ENCODE measurements at places on chromosomes 5 and 9. TPM values are rescaled to one million over a fixed set of nuclear protein-coding genes. Genes with fewer than 3 reads are reported as not detected.
A peak's percentile ranks its signal among the peaks of the same experiment; 100 is the strongest.

- no peak for DNase-seq
Measured at GRCh38 chr9:123346026-123346425, 10.0 kb upstream of the CRB2 start.

DNA sequence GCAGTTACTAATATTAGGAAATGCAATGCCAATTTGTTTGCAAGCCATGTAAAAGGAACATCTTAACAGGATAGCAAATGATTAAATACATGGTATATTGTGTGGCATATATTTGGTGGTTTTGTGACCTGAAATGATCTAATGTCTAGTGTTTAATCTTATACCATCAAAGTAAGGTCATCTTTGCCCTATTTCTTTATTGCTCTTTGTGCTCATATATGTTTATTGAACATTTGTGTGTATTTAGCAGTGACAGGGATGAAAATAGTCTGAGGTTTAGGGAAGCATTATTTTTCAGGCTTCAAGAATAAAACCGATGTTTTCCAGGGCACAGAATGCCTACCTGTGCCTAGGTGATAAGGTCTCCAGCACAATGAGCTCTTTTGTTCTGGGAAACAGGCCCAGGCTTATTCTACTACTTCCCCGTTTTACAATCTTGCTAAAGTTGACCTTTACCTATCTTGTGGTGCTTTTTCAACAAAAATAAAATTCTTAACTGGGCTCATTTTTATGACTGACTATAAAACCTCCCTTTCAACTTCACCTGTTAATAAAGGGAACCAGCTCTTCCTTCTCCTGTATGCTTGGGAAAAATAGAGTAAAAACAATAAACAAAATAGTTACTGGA is 105.6 kb upstream of the ANKH start:
- no peak for DNase-seq

DNA sequence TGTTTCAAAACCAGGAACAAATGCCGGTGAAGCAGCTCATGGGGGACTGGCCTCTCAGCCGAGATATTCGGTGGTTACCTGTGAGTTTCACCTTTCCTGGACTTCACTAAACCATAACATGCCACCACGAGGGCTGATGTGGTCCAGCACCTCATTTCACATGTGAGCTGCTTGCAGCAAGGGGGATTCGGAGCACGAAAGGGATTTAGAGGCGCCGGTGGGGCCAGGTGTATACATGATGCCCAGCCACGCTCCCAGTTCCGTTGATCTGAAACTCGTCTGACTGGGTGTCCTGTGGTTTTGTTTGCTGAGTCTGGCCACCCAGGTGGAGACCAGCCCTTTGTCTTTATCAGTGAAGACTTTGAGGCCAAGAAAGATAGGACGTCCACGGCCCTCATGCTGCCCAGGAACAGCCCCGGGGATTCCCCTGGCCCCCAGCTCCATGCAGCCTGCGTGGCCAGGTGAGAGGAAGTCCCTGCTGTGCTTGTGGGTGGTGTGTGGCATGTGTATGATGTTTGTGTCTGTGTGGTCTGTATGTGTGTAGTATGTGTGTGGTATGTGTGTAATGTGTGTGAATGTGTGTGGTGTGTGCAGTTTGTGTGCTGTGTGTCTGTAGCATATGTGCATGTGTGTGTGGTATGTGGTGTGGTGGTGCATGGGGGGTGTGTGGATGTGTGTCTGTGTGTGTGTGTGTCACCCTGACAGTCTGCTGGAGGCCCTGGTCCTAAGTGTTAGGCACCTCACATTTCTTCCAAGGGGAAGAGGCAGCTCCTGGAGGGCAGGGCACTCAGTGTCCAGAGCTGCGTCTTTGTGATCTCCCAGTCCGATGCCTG is 23.4 kb downstream of the PHF2 start:
- DNase-seq = no peak

DNA sequence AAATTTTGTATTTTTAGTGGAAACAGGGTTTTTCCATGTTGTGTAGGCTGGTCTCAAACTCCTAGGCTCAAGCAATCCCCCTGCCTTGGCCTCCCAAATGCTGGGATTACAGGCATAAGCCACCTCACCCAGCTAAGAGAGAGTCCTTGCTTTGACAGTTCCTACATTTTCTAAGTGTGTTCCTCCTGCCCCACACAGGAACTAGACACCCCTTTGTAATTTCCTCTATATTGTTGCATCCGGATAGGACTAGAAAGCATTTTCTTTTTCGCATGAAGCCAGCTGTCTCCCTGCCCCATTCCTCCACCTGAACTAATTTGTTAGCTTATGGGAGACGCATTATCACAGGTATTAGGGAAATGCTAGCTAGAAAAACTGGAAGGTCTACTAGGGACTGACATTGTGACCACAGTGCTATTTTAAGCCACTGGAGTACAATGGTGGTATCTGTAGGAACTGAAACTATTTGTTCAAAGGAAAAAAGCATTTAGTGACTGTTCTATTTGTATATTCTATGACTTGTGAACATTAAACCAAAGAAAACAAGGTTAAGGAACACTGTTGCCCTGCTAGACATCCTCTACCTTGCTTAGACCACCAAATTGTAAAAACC is 214.1 kb downstream of the SMARCA2 start:
- DNase-seq = no peak

GRCh38 chr5:158510479-158510878 is 589.2 kb downstream of the EBF1 start:
- DNase-seq = no peak

DNA sequence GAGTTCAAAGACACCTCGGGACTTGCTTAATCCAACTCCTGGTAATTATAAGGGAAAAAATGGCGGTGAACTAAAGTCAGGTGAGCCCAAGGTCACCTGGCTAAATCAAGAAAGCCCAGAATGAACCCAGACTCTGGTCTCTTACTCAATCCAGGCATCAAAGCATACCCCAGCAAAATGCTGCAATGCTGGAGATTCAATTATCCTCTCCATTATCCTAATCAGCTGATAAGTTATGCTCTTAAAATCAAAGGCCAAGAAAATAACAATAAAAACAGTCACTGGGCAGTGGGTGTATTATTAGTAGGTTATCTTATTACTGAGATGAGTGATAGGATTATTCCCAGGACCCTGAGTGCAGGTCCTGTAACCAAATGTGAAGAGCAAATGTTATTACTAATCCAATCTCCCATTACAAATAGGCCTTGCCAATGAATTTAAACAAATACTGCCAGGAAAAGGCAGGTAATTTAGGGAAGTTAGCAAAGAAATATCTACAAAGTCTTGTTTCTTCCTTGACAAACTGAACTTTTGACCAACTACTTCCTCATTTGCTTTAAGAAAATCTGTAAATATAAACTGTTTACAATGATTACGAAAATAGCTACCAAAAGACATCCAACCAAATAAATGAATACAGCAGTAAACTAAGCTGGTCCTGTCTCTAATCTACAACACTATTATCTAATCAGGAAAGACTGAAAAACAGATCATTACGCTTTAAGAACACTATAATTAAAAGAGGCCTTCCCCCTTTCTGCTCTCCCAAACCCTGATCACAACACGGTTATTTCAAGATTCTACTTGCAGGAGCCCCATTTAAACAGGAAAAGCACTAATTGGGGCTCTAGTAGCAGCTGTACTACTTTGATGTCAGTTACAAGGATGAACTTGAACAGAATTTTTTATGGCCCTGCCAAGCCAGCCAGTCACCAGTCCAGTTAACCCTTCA is 103.2 kb downstream of the MED27 start:
- no peak for DNase-seq

GRCh38 chr5:22258139-22258538 is 595.0 kb downstream of the CDH12 start:
- DNase-seq = no peak

The LHX3 gene
- 0.55 TPM for total RNA-seq

GRCh38 chr9:128764361-128764760 is 7.4 kb downstream of the ZER1 start:
- DNase-seq = no peak

DNA sequence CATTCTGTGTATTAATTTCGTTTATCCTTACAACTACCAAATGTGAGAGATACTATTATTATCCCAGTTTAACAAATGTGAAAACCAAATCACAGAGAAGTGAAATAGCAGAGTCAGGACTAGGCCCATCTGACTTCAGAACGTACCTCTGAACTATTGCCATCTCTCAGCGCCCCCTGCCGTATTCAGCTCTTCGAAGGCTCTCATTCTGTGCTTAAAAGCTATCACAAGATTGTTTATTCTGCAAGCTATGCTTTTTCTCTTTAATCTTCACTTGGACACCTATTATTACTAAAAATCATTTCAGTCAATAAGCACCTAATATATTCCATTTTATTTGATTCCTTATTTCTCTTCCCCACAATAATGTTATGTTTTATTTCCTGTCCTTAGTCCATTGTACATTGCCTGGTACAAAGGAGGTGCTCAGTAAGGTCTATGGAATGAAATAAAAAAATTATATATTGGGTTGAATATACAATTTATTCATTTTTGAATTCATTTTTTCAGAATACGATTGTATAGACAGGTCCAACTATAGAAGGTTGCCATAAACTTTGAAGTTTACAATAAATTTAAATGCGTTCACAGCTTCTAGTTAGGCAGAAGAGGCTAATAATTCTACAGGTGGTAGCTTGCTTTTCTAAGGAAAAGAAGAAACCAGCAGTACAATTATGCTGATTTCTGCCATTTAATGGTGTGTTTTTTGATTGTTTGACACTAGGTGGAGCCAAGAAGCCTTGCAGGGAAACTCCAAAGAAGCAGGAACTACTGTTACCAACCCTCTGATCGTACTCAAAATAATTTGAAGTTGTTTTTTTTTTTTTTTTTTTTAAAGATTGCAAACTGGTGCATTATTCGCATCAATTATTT is 202.2 kb upstream of the DMRTA1 start:
- peak; percentile 21 for DNase-seq

GRCh38 chr5:150400316-150401075 is 12.2 kb downstream of the CD74 start:
- no peak for DNase-seq

The ARL14EPL gene
- total RNA-seq = not detected

- DNase-seq = no peak
Measured at GRCh38 chr5:54205453-54205852, 104.9 kb downstream of the ARL15 start.

The FRMPD1 gene
- 48.0 TPM for total RNA-seq

The SPATA31C1 gene
- 5.9 TPM for total RNA-seq

DNA sequence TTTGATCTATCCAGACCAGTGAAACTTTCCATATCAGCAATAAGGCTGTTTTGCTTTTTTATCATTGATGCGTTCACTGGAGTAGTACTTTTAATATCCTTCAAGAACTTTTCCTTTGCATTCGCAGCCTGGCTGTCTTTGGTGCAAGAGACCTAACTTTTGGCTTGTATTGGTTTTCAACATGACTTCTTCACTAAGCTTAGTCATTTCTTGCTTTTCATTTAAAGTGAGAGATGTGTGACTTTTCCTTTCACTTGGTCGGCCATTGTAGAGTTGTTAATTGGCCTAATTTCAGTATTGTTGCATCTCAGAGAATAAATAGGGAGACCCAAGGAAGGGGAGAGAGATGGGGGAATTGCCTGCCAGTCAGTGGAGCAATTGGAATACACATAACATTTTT is 26.4 kb upstream of the CMYA5 start:
- DNase-seq = no peak

The SOHLH1 gene
- 32.7 TPM for total RNA-seq

The BTNL8 gene
- total RNA-seq = 14.7 TPM

The RNF208 gene
- 4.1 TPM for total RNA-seq

The MARCHF11 gene
- 28.7 TPM for total RNA-seq

The TBC1D2 gene
- 8.5 TPM for total RNA-seq

The TEX48 gene
- 44.0 TPM for total RNA-seq

DNA sequence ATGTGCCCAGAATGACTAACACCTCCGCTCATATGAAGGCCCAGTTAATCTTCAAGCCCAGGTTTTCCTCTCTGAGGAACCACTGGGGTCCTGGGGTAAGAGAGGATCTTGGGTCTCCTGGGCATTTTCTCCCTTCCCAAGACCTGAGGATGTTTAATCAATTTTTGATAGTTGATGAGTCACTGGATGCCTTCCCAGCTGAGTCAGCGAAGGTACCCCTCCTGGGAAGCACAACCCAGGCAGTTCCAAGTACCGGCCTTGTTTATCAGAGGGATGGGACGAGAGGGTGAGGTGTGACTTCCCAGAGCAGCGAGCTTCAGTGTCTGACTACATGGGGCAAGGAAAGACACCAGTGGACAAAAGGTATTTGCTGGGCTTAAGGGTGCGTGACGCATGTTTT is 119.6 kb upstream of the IL12B start:
- no peak for DNase-seq

The ROPN1L gene
- total RNA-seq = 199 TPM

The ADGRD2 gene
- total RNA-seq = 0.31 TPM

DNA sequence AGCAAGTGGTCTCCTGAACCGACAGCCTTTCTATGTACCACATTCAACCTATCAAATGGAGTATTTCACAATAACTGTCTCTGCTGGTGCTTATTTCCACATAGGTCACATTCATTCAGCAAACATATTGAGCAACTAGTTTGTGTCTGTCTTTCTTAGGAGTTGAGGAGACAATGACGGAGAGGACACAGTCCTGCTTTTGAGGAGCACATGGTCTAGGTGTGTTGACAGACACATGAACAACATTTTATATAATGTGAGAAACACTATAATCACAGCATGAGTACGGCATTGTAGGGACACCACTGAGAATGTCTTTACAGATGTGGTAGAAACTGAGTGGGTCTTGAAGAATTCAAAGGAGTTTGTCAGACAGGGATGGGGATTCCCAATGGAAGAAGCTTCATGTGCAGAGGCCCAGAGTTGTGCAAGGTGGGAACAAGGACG is 28.5 kb downstream of the NFIL3 start:
- DNase-seq = no peak

DNA sequence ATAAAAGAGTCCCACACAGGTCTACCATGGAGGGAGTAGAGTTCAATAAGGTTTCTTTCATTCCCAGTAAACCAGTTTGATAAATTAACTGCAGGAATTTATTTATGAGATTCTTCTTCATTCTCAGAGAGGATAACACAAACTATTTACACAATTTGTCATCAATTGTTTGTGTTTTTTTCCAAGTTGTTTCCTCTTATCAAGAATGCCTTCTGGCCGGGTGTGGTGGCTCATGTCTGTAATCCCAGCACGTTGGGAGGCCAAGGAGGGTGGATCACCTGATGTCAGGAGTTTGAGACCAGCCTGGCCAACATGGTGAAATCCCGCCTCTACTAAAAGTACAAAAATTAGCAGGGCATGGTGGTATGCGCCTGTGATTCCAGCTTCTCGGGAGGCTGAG is 216.7 kb downstream of the MLLT3 start:
- DNase-seq = no peak

DNA sequence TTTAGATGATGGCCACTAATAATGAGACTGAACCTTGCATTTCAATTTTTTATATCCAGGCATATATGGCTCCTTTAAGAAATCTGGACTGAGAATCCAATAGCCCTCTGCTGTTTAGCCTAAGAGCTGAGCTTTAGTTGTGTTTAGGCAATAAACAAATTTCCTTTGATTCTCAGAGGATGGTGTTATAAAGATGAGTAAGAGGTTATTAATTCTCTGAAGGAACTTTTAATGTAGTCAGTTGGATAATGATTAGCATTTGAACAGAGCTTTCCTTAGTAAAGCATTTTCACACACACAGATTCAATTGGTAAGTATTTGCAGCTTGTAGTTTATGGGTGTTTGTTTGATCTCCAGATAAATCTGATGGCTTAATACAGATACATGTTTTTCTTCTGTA is 149.6 kb downstream of the PRR16 start:
- DNase-seq = no peak

- no peak for DNase-seq
Measured at GRCh38 chr5:142263346-142263745, 61.5 kb downstream of the SPRY4 start.

The FCN1 gene
- total RNA-seq = 0.19 TPM

The PRRT1B gene
- total RNA-seq = 0.47 TPM

Data from testis (tissue), 5 donors.